Activated naive CD8-positive, alpha-beta T cell treated with anti-CD3 and anti-CD28 coated beads, Interleukin-2, amount 50 U/mL, for 24 hours (primary cell): ENCODE measurements at places on chromosomes 16 and 17.

GRCh38 chr16:30761427-30761927 is 385 bp downstream of the CFAP119 start:
- DNase-seq: peak; percentile 62

GRCh38 chr16:71328151-71328550 is 30.4 kb upstream of the CALB2 start:
- DNase-seq: no peak

DNA sequence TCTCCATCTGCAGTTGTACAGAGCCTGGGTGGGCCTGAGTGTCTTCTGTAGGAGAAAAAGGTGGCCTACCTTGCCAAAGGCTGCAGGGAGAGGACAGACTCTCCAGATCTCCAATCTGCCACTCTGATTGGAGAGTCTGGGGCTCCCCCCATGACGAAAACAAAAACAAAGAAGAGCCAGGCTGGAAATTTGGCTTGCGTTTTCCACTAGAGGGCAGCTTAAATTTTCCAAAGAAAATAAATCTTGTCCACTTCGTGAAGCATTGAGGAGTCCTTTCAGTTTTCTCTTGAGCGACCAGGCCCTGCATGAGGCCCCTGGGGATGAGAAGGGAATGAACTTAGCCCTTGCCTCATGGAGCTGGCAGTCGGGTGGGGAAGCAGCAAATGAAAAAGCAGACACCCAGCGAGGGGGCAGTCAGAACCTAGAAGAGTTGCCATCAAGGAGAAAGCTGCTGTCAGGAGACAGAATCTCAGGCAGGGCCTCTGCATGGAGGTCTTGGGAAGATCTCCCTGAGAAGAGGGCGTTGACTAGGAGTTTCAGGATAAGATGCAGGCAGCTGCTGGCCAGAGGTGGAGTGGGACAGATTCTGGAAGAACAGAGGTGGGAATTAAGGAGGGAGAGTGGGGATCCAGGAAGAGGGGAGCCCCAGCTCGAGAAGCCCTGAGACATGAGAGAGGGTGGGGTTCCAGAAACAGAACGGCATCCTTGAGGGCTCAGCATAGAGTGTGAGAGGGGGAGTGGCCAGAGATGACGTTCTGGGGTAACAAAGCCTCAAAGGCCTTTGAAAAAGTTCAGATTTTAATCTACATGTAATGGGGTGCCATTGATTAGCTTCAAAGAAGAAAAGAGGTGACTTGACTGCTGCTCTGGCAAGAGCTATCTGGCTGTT is 8.4 kb upstream of the SHCBP1 start:
- no peak for DNase-seq

GRCh38 chr16:56347166-56347565 is 78.2 kb downstream of the AMFR start:
- no peak for DNase-seq

- no peak for DNase-seq
Measured at GRCh38 chr16:67226295-67226803, 581 bp upstream of the TMEM208 start.

DNA sequence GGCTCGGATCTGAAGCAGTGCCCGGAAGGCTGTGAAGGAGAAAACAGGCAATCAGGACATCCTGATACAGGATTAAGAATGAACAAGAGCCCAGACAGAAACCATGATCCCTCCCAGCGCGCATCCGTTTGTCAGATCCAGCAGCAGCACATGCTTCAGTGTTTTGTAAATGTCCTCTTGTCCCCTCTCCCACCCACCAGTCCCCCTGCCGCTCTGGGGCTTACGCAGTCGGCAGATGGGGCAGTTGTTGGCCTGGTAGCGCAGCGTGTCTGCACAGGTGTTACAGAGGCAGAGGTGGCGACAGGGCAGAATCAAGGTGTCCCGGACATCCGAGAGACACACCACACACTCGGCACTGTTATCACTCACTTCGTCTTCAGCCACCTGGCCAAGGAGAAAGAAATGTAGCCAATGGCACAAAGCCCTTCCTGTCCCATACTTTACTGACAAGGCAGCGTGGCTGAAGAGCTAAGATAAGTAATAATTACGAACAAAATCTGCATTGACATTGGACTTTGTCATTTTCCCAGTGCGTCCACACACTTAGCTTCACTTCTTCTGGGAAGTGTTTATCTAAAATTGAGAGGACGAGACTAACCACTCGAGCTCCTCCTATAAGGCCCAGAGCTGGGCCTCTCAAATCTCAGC is 20.7 kb upstream of the FOXJ1 start:
- DNase-seq: no peak

- peak; percentile 58 for DNase-seq
Measured at GRCh38 chr17:43608313-43608712, 53.4 kb downstream of the MEOX1 start.

DNA sequence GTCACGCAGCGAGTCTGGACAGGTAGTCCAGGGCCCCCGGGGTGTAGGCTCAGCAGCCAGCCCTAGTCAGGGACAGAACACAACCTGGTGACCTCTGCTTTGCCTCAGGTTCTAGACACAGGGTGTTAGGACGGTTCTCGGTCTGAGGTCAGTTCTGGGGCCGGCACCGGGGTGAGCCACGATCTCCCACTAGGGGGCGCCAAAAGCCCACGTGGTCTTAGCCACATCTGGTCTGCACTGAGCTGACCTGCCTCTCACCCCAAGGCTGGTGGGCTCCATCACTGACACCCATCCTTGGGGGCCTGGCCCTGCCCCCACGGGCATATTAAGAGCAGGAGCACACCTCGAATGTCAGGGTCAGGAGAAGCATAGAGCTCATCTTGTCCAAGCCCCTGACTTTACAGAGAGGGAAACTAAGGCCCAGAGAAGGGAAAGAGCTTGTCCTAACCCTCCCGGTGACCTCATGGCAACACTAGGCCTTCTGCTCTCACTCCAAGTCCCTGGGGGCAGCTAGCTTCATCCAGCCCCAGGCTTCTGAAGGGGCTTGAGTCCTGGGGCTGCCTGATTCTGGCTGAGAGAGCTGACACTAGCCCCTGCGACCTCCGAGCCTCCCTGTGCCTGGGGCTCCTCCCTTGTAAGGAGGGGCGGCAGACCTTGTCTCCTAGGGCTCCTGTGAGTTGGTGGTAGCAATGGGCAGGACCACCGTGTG is 9.0 kb downstream of the SLC5A10 start:
- DNase-seq: peak; percentile 94

DNA sequence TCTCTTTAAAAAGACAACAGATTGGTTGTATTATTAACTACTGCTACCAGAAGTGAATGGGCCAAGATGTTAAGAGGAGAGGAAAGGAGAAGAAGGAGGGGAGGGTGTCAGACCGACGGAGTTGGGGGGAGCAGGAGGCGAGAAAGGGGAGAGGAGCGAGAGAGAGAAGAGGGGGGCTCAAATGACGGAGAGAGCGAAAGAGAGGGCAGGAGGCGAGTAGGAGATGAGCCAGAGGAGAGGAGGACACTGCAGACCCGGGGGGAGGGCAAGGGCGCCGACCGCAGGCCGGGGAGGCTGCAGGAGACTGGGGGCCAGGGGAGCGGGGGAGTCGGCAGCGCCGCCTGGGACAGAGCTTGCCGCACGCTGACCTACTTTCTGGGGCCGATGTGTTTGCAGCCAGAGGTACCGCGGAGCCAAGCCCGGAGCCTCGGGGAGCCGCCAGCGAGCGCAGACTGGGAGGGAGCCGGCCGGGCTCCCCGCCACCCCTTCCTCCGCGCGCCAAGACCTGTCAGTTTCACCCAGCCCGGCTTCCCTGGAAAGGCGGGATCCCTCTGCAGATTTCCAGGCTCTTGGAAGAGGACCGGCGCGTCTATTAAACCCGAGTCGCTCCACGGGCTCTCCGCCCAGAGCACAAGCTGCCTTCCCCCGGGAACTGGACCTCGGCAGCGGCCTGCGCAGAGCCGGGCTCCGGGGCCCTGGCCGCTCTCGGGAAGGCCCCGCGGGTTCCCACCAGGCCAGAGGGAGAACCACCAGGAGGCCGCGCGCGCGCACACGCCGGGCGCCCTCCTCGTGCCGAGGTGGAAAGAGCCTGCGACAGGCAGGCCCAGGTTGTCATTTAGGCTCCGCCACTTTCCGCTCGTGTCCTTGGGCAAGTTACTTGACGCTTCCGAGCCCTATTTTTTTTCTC is 74.6 kb downstream of the CMC2 start:
- DNase-seq: peak; percentile 29

- no peak for DNase-seq
Measured at GRCh38 chr17:38947189-38947588, 20.0 kb downstream of the FBXO47 start.

DNA sequence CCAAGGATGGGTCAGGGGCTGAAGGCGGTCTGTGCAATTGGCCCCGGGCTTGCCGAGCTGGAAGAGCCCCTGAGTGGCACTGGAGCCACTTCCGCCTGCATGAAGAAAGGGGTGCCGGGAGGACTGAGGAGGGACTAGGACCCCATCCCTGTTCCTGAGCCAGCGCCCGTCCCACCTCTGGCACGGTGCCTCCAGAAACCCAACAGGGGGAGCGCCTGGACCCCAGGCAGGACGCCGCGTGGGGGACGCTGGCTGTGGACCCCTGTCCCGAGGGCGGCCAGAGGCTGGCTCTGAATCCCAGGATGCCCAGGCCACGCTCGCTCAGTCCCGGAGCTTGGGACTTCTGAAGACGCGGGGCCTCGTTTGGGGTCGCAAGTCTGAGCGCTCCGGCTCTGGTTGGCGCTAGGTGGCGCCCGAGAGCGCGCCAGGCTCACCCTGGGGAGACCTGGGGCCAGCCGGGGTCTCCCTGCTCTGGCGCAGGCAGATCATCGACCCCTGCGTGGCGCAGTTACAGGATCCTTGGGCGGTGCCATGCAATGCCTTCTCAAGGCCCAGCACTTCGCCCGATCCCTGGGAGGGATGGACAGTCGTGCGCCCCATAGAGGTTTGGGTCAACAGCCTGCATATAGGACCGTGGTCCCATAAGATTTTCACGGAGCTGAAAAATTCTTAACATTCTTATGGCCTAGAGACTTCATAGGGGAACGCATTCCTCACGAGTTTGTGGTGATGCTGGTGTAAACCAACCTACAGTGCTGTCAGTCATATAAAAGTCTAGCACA is 58.5 kb upstream of the CREBBP start:
- DNase-seq: peak; percentile 78

GRCh38 chr17:29291163-29291752 is 2.7 kb downstream of the NUFIP2 start:
- no peak for DNase-seq

GRCh38 chr17:81287152-81287551 is 8.0 kb downstream of the SLC38A10 start:
- DNase-seq: no peak

DNA sequence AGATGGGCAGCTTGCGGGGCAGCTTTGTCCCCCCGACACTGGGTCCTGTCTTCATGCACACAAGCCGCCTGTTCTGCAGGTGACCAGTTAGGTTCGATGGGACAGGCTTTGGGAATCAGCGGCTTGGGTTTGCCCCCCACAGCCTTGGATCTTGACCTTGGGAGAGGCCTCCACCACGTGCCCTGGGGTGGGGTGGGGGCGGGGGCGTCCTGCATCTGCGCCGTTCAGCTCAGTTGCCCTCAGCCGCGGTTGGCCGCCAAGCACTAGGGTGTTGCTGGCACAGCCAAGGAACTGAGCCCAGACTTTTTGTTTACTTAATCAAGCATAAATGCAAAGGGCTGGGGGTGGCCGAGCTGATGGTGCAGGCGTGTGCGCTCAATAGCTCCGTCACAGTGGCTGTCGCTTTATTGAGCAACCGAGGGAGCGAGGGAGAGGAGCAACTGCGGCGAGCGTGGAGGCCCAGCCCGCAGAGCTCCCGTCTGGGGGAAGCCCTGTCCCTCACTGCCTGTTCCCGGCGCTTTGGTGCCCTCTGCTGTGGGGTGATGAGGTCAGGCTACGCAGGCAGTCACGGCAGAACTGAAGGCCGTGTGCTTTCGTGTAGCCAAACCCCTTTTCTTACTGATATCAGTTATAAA is 33.9 kb downstream of the JPH3 start:
- DNase-seq: peak; percentile 88
